Astrocyte (in vitro differentiated cells and primary cell): ENCODE measurements at places on chromosomes 2 and 18.
A peak's percentile ranks its signal among the peaks of the same experiment; 100 is the strongest.

DNA sequence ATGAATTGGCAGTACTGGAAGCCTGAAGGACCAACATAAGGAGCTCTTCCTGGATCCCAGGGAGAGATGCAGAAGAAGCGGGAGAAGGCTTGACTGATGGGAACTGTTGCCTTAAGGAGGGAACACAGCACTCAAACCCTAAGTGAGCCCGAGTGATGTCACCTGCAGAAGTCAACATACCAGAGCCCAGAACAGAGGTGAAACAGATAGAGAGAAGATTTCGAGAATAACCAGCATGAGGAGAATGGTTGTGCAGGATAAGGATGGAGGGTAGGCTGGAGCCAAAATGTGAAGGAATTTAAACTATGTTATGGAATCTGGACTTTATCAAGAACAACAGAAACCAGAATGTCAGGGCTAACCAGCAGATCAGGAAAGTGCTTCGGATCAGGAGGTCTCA is 463.1 kb upstream of the DDX18 start:
- no peak for DNase-seq

DNA sequence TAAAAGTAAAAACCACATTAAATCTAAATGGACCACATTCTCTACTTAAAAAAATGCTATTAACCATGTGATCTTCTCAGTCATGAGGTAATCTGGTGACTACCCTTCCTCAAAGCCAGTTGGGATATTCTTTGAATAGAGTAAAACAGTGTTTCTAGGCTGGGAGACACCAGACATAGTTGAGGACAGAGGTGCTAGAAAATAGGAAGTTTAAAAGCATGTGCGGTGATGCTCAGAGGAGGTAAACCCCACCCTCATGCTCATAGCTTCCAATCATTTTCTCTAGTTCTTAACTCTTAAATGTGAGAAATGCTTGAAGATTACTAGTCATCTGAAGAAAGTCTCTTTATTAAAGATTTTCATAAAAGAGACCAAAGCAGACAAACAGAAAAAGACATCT is 30.7 kb upstream of the ELAC1 start:
- no peak for DNase-seq

GRCh38 chr2:48162742-48163141 is 256.4 kb upstream of the FBXO11 start:
- no peak for DNase-seq

- DNase-seq, result no peak
Measured at GRCh38 chr18:51562866-51563265, 365.4 kb upstream of the MEX3C start.

GRCh38 chr18:49764032-49764431 is 49.3 kb downstream of the ACAA2 start:
- DNase-seq, result peak; percentile 45

- no peak for DNase-seq
Measured at GRCh38 chr2:46852124-46852523, 63.5 kb downstream of the MCFD2 start.

- DNase-seq, result no peak
Measured at GRCh38 chr2:237653776-237654558, 26.6 kb downstream of the LRRFIP1 start.

DNA sequence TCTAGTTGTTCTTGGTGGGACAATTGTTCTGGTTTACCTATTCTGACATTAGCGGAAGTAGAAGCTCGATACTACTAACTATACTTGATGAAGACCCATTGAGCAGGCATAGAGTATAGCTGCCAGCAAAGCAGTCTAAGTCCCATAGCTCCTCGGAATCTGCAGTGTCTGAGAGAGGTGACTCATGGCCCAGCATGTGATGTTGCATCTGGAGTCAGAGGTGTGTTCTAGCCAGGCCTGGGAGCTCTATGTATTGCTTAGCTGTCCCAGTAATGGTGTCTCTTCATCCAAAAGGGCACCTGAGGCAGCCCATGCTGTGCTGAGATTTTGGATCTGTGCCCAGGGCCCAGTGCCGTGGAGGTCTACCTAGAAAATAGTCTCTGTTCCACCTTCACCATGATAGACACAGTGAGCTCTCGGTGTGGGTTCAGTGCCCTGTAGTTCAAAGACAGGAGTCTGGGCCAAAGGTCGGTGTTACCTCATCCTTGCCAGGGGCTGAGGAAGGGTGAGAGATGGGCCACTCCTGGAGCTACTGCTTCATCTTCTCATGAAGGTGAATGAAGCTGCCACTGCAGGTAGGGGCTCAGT is 47.3 kb downstream of the MEX3C start:
- peak; percentile 57 for DNase-seq

DNA sequence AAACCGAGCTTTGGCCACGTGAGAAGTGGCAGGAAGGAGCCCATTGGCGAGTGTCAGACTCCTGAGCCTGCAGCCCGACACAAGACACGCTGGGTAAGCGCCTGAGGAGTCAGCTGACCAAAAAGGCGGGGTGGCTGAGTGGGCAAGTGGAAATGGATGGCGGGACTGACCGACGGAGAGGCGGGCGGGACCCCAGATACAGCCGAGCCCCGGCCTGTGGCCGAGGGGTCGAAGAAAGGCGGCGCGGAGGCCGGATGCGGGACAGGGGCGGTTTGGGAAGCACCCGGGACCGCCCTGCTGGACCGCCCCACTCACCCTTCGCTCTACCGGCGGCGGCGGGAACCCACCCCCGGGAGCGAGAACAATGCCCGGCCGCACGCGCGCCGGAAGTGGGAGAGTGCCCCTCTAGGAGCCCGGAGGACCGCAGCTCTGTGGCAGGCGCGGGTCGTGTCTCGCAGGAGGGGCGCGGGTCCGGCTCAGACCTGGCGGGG is 22.8 kb downstream of the ZSCAN30 start:
- peak; percentile 56 for DNase-seq

DNA sequence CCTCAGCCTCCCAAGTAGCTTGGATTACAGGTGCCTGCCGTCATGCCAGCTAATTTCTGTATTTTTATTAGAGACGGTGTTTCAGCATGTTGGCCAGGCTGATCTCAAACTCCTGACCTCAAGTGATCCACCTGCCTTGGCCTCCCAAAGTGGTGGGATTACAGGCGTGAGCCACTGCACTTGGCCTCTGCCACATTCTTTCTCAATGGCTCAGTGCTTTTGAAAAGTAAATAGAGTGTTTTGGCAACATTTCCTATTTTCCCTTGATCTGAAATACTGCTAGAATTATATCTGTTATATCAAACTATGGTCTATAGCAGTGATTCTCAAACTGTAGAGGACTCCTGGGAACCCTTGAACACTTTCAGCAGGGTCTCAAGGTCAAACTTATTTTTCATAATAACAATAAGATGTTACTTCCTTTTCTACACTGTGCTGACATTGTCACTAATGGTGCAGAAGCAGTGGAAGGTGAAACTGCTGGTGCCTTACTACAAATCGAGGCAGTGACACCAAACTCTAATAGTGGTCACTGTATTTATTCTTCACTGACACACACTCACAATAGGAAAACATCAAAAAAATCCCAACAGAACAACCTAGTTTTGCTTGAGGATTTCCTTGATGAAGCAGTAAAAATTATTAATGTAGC is 10.6 kb downstream of the DAW1 start:
- DNase-seq, result no peak

- DNase-seq, result no peak
Measured at GRCh38 chr2:222424729-222425671, 657 bp downstream of the SGPP2 start.

DNA sequence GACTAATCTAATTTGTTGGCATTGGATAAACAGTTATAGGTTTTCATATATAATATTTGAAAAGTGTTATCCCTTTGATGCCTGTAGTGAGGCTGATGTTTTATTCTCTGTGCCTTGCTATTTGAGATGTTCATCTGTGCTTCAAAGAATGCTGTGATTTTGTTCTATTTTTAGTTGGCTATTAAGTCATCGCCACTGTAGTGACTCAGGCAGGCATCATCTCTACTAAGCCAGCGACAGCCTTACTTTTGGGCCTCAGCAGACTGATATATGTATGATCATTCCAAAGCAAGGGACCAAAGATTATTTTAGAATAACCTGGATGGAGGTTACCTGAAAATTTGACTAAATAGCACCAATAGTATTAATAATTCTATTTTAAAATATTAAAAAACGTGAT is 1674.5 kb upstream of the NXPH2 start:
- peak; percentile 66 for DNase-seq

DNA sequence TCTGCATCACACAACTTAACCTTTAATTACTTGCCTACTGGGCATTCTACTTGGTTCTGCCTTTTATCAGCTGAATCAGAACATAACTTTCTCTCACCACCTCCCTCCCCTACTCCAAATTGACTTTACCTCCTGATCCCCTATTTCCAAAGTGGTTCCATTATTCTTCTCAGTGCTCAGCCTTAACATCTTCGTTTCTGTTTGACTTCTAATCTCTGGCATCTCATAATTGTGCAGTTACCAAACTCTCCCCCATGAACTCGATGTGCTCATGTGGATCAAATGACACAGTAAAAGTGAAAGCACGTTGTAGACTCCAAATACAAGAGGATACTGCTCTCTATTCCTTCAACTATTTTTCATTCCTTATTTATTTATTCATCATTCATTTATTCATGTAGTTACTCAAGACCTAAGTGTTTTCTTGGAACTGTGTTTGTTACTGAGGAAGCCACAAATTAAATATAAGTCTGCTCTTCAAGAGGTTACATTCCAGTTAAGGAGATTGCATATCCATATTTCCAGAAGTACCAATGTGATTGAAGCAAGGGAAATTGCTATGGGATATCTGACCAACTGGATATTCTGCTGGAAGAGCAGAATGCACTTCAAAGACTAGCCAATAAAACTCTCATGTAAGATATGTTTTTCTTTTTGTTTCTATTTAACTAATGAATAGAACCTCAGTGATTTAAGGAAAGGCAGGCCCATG is 158.8 kb downstream of the TMEFF2 start:
- DNase-seq, result peak; percentile 38

- DNase-seq, result no peak
Measured at GRCh38 chr2:22329211-22330154, 1055.5 kb upstream of the KLHL29 start.

GRCh38 chr2:38141501-38141900 is 65.5 kb upstream of the CYP1B1 start:
- DNase-seq, result no peak
